Activated naive CD4-positive, alpha-beta T cell (primary cell): ENCODE measurements at places on chromosomes 1 and 21.

GRCh38 chr1:181777812-181778211 is 283.7 kb downstream of the ZNF648 start:
- no peak for DNase-seq

GRCh38 chr1:117501281-117501680 is 104.6 kb upstream of the TENT5C start:
- no peak for DNase-seq

DNA sequence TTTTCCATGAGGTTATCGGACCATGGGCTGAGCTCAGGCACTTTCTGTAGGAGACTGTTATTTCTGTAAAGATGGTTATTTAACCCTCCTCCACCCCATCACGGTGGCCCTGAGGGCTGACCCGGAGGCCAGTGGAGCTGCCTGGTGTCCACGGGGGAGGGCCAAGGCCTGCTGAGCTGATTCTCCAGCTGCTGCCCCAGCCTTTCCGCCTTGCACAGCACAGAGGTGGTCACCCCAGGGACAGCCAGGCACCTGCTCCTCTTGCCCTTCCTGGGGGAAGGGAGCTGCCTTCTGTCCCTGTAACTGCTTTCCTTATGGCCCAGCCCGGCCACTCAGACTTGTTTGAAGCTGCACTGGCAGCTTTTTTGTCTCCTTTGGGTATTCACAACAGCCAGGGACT is 2.6 kb upstream of the CCDC28B start:
- no peak for DNase-seq

DNA sequence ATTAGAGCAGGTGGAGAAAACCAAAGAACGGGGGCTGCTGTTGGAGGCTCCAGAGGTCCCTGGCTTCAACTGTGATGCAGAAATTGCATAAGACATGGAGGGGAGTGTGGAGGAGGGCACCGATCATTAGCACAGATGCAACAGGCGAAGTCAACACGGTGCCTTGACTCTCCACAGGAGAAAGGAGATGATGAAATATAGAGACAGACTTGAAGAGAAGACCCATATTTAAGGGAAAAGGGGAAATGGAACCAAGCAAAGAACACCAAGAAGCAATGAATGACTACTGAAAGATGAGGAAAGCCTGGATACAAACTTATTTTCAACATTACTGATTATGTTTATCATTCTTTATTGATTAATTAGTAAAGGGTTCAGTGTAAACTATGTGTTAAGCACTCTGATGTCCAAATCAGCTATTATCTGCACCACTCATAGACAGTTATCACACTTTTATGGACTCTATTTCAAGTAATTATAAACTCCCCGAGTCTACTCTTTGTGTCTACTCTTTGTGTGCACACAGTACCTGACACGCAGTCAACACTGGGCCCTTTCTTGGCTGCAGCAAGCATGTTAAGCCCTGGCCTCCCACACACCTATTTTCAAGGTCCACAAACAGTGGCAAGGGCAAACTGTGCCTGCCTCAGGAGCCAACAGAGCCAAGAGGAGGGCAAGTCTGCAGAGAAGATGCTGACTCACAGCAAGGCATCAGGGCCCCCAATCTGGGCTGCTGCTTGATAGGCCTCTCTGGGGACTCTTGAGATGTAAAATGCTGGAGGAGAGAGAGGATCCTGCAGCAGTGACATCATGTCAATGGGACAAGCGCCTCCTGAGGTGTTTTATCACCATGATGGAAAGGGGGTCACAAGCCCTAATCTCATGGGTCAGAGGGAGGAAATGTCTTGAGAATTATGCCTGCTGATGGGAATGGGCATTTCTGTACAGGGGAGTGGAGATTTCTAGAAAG is 17.6 kb downstream of the PCNX2 start:
- no peak for DNase-seq

DNA sequence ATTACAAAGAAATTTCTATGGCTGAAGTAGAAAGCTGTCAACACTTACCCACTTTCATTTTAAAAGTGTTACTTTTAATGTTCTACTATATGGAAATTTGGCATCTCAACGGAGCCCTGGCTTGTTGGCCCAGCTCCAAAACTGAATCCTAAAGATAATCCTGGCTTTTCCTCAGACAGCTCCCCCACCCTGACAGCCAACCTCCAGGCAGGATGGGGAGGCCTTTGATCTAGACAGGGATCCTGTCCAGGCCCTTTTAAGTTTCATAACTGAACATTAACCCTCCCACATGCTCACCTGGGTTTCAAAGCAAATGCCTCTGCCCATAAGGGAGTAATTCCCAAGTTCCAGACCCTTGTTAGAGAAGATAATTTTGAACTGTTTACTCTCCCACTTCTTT is 99.3 kb upstream of the RALGPS2 start:
- DNase-seq, result no peak

- no peak for DNase-seq
These were observed 178.6 kb downstream of the TGFBR3 start for GRCh38 chr1:91707114-91707889.

GRCh38 chr21:42223826-42224575 is 5.1 kb downstream of the ABCG1 start:
- no peak for DNase-seq

GRCh38 chr1:208909011-208909984 is 665.1 kb upstream of the PLXNA2 start:
- no peak for DNase-seq

GRCh38 chr1:15153184-15153841 is at the start of gene TMEM51:
Gene TMEM51, plus strand, starts transcription at chr1:15153747. Its CDS starts 61,341 bp downstream, at chr1:15215088.
- no peak for DNase-seq

DNA sequence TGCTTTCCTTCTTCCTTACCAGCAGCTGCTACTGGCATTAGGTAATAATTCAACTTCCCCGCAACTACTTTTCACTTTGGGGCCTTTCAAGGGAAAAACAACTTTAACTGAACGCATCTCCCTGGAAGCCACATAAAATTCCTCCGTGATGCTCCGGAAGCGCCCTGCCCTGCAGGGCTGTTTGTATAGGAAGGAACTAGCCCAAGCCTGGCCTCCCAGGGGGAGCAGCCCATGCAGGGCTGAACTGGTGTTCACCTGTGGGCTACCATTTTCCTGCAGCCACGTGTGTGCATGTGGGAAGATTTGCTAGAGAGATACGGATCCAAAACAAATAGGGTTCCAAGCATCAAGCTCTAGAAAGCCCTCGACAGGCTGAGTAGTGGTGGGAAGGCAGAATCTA is 14.4 kb downstream of the CLDN14 start:
- DNase-seq, result no peak

DNA sequence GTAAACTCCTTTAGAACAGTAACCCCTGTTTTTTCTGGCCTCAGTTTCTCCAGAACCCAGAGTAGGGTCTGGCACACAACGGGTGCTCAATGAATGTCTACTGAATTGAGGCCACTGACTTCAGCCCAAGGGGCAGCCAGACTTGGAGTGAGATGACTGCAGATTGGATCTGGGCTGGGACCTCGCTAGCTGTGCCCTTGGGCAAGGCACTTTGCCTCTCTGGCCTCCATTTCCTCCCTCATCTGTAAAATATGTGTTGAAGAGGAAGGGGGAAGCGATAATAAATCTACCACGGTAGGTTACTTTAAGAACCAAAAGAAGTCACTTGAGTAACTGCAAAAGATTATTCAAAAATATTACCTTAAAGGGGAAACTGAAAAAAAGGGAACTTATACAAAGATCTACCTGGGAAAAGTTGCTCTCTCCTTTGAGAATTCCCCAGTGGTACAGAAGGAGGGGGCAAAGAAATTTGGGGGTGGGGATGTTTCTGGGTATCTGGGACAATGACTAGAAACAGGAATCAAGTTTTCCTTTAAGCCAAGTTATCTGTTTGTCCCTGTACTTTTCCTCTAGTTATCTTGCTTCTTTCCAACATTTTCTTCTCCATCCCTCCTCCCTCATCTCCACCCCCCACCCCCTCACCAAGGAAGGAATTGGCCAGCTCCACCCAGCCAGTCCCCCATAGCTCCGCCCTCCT is 394 bp upstream of the GRHL3 start:
- DNase-seq, result no peak

- no peak for DNase-seq
These were observed 724.6 kb downstream of the PTPRU start for GRCh38 chr1:29960876-29961275.
